NCI-H1048 (cell line): ENCODE measurements at places on chromosomes 3 and 15.

DNA sequence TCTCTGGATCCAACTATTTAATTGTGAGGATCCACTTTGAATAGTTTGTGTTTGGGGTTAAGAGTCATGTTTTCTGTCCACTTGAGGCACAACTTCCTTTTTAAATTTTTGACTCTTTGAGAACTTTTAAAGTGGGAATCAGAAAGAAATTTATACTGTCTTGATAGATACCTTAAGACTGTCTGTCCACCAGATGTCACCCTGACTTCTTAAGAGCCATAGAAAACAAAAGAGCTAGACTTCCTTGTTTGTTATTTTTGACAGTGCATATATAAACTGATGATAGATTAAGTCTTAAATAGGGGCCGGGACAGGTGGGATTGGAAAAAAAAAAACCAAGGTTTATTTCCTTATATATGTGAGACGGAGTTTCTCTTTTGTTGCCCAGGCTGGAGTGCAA is 52.1 kb upstream of the WDR72 start:
- no peak for DNase-seq

- no peak for DNase-seq
Measured at GRCh38 chr3:10184250-10184649, 19.5 kb downstream of the IRAK2 start.

DNA sequence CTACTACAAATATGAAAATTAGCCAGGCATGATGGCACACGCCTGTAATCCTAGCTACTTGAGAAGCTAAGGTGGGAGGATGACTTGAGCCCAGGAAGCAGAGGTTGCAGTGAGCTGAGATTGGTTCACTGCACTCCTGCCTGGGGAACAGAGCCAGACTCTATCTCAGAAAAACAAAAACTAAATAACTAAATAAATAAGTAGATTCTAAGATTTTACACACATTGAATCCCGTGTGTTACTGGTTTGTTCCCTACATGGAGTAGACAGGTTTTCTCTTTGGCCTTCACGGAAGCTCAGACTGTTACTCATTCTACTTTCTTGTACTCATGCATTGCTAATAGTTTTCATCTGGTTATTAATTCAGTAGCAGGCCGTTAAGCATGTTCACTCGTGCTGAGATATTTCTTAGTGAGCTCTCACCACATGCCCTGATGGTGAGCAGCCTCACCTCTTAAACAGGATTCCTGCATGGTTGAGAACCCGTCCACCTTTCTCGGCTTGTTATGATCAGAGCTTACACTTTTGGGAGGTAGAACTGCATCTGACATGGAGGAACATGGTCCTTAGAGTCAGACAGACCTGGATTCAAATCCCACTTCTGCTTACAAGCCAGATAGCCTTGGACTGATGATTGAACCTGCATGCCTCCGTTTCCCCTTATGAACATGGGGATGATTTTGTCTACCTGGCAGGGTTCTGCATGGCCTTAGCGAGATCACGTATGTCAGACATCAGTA is 49.1 kb downstream of the CMTM7 start:
- no peak for DNase-seq

DNA sequence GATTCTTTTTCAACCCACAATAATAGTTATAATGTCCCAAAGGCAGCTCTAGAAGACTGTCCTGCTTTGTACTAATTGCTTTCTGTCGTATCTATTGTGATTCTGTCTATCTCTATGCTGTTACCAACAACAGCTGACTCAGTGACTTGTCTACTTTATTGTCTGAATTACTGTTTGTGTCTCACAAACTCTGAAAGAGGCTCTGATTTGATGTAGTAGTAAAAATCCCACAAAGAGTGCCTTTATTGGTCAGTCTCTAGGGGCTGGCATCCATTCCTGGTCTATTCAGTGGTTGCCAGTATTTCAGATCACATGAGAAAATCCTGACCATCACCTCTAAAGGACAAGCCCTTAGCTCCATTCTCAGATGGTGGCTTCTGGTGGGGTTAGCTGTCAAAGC is 254.2 kb downstream of the NSUN3 start:
- no peak for DNase-seq

DNA sequence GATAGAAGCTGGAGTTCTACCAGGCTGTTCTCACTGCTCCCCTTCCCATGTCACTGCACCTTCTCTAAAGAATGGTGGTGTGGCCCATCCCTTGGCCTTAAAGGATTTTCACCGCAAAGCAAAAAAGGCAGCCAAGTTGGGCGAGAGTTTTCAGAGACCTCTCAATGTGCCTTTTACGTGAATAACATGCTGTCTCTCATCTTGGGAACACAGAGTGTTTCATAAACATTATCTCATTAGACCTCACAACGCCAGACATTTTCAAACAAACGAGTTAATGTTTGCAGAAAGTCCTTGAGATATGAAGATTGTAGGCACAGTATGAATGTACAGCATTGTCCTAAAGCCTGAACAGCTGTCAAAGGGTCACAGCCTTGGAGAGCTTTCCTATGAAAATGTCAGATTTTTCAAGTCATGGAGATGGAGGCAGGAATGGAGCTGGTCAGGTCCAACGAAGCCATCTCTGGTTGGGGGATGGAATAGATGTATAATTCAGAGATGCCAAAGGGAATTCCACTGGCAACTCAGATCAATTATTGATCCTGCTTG is 21.3 kb downstream of the TM4SF1 start:
- DNase-seq, result no peak

GRCh38 chr15:74795966-74796625 is 14.2 kb downstream of the CSK start:
- DNase-seq, result no peak

DNA sequence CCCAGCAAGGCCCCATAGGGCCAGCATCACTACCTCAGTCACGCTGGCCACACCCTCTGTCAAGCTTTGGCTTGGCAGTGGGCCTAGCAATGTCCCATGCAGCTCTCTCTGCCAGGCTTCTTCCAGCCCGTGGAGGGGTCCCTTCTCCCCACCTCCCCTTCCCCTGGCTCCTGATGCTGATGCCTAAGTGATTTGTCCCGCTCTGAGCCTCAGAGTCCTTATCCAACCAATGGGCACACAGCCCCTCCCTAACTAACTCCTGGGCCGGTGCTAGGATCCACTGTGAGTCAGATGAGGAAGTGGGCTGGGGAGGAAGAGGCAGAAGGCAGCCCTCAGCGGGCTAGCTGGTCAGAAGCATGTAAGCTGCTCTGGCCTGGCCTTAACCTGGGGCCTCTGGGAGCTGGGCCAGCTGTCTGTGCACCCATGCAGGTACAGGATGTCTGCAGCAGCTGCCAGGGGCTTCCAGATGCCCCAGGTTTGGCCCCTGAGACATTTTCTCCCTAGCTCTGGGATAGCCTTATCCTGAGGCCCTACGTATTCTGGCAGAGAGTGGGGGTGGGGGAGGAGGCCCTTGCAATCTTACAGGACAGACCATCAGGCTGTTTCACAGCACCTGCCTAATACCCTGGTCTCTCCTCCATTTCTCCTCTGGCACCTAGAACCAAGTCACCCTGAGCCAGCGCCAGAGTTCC is 740 bp upstream of the ZBTB47 start:
- DNase-seq, result no peak

DNA sequence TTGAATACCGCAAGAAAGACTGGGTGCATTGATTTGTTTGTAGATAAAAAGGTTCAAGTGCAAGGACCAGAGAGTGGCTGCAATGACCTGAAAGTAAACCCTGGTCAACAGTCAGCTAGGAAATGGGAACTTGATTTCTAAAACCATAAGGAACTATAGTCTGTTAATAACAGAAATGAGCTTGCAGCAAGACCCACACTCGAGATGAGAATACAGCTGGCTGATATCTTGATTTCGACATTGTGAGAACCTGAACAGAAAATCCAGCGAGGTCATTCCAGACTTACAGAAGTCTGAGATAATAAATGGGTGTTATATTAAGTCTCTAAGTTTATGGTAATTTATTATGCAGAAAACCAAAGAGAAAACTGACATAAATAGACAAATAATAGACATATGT is 177.3 kb downstream of the NFKBIZ start:
- no peak for DNase-seq

DNA sequence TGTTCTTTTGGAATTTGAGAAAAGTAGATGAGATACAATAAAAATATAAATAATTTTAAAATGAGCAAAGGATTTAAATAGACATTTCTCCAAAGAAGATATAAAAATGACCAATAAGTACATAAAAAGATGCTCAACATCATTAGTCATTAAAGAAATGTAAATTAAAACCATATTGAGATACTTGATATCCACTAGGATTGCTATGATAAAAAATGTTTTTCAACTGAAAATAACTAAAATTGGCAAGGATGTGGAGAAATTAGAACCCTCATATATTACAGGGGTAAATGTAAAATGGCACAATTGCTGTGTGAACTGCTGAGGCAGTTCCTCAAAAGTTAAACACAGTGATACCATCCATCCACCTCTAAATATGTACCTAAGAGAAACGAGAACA is 38.8 kb downstream of the LRRFIP2 start:
- DNase-seq, result no peak

DNA sequence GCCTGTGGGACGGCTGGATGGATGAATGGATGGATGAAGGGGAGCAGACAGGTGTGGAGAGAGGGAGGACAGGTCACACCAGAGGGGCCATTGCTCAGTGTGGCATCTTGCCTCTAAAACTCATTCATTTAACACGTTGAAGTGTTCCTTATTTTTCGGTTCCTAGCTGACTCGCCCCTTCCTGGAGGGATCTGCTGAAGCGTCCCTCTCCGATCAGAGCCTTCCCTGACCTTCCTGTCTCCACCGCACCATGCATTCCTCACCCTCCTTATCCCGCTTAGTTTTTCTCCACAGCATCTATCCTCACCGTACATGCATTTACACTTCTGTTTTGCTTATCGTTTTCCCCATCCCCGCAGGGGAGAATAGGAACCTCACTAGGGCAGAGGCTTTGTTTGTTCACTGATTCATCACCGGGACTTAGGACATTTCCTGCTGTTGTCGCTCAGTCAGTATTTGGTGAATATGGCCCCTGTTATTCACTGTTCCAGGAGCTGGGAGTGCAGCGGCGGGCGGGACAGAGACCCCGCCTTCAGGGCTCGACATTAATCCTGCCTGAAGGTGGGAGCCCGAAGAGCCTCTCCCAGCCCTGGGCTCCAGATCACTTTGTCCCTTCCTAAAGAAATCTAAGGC is 32.0 kb downstream of the FOXL2 start:
- no peak for DNase-seq

- DNase-seq, result no peak
Measured at GRCh38 chr3:42292009-42292408, 26.0 kb upstream of the CCK start.

- no peak for DNase-seq
Measured at GRCh38 chr3:34150992-34151391, 352.6 kb downstream of the PDCD6IP start.

GRCh38 chr15:80931721-80932512 is 57.7 kb downstream of the MESD start:
- no peak for DNase-seq

DNA sequence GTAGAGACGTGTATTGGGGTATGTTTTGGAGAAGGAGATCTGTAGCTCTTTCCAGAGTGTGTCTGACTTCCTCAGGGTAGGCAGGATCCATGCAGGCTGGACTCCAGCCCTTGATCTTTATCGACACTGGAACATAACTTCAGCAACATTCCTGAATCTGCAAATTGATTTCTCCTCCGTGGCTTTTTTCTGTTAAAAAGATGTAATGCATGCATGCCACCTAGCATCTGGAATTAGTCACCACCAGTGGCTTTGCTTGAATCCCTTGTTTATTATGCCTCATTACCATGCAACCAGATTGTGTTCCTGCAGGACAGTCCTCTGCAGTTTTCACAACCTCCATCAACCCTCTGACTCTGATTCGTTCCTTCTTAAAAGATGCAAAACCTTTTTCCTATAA is 86.1 kb downstream of the CCNL1 start:
- DNase-seq, result no peak

- DNase-seq, result no peak
Measured at GRCh38 chr3:132346841-132347736, 29.9 kb downstream of the ACP3 start.

DNA sequence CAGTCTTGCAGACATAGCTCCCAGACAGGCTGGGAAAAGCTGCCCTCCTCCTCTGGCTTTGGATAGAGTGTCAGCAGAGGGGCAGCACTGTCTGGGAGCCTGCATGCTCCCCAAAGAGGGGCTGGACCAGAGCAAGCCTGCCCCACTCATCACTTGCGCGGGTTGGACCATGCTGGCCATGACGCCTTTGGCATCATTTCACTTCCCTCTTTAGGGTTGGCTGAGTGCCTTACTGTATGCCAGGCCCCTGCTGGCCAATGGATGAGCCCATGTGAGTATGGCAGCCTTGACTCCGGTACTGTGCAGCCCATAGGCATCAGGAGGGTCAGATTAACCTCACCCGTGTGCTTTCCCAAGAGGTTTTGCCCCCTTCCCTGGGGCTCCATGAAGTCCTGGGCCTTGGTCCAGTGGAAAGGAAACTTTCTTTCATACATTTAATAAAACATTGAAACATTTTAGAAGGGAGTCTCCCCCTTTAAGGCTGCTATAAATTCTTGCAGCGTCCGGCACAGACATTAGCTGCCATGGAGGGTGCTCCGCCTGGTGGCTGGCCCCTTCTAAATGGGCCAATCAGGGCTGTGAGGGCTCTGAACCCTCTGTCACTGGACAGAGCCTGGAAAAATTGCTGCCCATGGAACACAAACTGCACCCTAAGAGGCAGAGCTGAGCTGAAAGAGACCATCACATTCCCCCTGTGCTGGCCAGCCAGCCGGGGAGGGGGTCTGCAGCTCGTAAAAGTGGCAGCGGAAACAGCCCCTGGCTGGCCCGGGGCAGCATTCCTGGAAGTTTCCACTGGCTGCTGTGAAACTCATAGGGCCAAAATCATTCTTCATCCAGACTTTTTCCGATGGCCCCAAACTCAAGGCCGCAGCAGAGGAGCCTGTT is 20.8 kb upstream of the DUSP7 start:
- no peak for DNase-seq
